ENCODE measurements at places on chromosomes 16 and 17. TPM values are rescaled to one million over a fixed set of nuclear protein-coding genes. Genes with fewer than 3 reads are reported as not detected.

The CHRNE gene
- 0.06 TPM for total RNA-seq

The CCL22 gene
- total RNA-seq: not detected

The CCL17 gene
- not detected for total RNA-seq

The OSBPL7 gene
- total RNA-seq: 9.4 TPM

The TAC4 gene
- total RNA-seq: not detected

Measured in A549 treated with CpdA at 1 μM for 4 hours (cell line).